ENCODE measurements at places on chromosomes 5 and 9.

GRCh38 chr9:77987081-77987656, 44.4 kb downstream of the GNAQ start:
- DNase-seq, result no peak

GRCh38 chr9:109880276-109881169, 100.5 kb downstream of the PALM2AKAP2 start:
- peak; percentile 7 for DNase-seq

DNA sequence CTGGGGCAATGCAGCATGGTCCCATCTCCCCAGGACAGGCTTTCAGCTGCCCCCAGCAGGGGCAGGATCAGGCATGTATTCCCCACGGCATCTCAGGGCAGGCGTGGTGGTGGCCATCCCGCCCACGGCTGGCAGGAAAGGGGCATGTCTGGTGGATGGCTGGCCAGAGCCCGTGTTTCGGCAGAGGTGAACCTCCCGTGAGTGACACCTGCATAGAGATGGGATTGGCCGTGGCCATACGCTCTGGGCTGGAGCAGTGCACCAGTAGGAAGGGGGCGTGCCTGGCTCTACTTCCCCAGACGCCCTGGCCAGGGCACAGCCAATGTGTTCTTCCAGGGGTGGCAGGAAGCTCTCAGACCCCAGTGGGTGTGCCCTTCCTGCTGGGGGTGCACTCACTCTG, 139.1 kb downstream of the ZNF354C start:
- no peak for DNase-seq

DNA sequence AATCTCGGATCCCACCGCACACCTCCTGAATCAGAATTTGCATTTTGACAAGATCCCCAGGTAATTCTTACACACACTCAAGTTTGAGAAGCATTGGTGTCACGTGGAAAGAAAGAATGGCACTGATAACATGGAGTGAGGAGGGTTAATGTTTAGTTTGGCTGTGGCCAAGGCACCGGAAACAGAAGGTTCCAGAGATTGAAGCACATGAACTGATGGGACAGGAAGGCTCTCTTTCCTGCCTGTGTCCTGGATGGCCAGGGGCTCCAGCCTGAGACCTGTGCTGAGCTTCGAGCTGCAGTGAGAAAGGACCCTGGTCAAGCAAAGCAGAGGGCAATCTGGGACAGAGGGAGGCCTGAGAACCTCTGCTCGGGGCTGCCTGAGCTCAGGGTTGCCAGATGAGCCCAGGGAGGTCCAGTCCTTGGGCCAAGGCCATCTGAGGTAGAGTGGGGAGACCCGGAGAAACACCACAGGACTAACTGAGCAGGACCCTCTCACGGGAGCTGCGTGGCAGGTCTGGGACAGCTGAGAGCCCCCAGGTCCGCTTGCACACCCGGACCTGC, 27.3 kb downstream of the AFAP1L1 start:
- DNase-seq, result no peak

DNA sequence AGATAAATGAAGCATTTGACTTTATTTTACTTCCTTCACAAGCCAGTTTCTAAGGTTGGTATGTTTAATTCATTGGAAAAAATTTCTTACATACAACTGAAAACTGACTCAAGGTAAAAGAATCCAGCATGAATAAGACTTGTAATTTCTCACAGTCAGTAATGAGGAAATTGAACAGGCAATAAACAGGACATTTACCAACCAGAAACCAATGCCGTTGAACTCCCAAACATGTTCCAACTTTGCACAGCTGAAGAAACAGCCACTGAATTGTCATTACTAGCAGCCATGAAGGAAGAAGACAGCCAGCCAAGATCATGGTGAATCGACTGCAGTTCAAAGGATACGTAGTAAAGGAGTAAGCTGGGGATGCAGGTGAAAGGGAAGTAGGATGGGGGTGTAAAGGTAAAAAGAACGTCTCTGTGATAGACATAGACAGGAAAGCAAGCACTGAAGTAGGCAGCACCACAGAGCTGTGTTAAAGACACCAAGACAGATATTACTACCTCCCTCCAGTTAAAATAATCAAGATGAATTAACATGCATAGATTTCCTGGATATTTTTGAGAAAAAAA, 21.3 kb upstream of the SLC12A2 start:
- DNase-seq, result no peak

GRCh38 chr9:13443346-13444244, 164.1 kb upstream of the MPDZ start:
- DNase-seq, result no peak

GRCh38 chr5:172683645-172684471, 42.8 kb downstream of the NEURL1B start:
- DNase-seq, result peak; percentile 67

- no peak for DNase-seq
These were observed 136.3 kb downstream of the TMEM232 start for GRCh38 chr5:110590187-110590586.

DNA sequence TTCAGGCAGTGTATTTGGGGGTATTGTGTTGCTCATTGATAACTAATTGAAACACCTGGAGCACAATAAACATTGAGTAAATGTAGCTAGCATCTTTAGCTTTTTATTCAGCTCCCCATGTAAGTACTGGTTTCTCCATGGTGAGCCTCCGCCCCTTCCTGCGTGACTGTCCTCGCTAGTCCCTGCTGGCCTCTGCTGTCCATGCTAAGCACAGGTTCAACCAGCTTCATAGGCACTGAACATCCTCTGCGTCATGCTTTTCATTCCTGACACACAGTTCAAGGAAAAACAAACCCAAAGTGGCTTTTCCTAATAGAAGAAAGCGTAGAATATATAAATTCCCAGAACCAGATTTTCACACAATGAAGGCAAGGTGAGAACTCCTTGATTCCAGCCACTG, 27.3 kb upstream of the DAP start:
- DNase-seq, result no peak

- no peak for DNase-seq
These were observed 60.6 kb upstream of the ABCA1 start for GRCh38 chr9:104988539-104988938.

DNA sequence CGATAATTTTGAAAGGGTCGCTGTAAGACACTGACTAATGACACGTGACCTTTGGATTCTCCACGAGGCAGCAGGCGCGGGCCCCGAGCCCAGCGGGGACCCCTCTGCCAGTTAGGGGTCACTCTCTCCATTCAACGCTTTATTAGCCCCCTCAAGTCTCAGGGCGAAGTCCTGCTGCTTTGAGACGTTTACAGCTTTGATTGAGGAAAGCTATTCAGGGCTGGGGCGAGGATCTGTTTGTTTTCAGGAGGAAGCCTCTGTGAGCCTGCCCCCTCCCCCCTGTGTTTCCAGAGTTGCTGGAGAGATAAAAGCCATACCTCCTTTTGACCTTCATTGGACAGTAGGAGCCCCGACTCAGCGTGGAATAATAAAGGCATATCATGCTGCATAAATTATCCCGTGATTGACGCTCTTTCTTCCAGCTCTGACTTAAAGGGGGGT, 31.4 kb upstream of the MSX2 start:
- no peak for DNase-seq

DNA sequence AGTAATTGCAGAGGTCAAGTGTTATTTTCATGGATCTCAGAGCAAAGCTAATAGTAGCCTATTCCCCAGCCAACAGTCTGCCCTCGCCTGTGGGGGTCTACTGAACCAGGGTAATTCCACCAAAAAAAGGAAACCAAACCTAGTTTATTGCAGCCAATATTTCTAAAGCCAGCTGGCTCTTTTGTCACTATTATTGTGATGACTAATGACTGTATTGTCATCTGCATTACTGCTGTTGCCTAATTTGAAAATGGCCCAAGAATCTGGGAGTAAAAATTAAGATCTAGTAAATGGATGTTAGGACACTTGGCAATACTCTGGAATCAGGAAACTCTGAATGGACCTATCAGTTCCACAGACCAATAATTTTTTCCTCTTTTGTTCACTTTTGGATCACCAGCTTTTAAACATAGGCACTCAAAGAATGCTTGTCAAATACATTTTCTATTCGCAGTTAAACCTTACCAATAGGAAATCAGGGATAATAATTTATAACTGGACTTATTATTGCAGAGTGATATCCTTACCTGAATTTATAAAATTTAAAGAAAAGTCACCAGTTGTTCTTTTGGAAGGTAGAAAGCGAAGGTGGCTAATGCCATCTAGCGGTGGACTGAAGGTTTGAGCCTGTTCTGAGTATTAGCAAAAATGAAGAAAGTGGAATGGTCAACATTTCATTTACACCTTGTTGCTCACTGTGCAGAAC, 69.2 kb downstream of the SYK start:
- peak; percentile 20 for DNase-seq

- no peak for DNase-seq
These were observed 59.7 kb downstream of the GGTA1 start for GRCh38 chr9:121439711-121440664.

DNA sequence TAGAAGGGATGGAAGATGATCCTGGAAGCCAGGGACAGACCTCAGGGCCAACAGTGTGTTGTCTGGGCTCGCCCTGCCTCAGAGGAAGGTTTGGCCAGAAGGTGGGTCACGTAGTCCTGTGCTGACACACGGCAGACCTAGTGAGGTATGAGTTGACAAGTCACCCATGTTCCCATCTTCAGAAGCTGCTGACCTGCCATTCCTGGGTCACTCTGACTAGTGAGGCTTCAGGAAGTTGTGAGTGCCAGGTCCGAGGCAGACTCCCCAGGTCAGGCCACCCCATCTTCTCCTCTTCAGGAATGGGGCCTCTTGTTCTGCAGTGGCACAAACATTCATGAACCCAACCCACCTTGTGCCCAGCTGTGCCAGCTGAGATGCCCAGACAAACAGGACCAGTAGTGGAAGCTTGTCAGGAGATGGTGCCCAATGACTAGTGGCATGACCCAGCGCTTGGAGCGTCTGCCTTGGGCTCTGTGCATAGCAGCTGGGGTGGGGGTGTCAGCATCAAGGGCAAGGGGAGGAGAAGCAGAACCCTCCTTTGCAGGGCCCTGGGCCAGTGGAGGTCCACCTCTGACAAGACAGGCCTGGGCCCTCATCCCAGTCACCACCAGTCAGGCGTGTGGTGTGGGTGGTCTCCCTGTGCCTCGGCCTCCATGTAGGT, 16.8 kb upstream of the ANGPTL2 start:
- no peak for DNase-seq

- DNase-seq, result no peak
These were observed 127.9 kb upstream of the PTGER4 start for GRCh38 chr5:40551496-40552491.

DNA sequence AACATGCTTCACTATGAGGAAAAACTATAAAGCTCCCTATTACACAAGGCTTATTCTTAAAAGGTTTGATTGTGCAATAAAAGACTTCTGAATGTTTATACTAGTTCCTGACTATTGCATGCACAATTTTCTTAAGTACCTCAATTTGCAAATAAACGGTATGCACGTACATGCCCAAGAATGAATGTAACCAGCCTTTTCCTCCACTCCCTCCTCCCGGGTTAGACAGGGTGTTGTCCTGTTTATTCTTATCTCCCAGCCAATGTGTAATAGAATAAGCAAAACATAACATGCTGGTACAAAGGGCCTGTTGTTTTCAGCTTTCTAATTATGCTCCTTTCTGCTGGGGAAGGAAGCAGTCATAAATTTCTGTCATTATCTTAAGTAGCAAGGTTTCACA, 79.1 kb downstream of the AOPEP start:
- DNase-seq, result no peak

GRCh38 chr9:113741886-113742854, 133.9 kb upstream of the ZNF618 start:
- DNase-seq, result no peak

DNA sequence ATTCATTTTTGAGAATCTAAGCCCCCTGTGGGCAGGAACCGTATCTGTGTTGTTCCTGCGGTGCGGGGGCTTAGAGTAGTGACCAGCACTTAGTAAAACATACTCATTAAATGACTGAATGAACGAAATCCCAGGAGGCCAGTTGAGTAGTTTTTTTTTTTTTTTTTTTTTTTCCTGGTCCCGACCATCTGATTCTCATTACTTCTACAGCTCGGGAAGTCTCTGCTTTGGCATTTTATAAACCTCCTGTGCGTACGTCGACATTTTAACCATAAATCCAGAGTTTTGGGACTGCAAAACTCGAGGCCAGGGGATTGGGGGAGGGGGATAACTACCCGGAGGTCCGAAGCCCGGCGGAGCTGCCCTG, 31.5 kb upstream of the SPRY4 start:
- DNase-seq, result no peak

GRCh38 chr5:129672006-129672405, 75.9 kb upstream of the MINAR2 start:
- DNase-seq, result no peak

DNA sequence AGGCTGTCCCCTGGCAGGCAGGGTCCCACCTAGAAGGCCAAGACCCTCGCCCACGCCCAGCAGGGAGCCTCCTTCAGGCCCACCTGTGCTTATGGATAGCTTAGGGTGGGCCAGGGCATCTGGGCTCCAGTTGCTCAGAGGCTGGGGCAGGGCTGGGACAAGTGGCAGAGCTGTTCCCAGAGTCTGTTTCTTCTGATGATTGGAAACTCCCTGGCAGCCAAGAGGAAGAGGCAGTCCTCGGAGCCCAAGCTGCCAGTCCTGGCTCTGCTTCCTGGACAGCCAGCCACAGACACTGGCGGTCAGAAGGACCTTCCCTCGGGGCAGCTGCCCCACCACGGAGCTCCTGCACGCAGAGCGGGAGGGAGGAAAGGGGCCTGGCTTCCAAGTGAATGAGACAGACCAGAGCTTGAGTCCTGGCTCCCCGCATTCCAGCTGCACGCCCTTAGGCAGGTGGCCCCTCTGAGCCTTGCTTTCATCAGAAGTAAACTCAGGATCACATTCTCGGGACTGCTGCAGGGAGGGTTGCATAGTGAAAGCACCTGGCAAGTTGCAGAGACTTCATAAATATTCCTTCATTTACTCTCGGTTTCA, 37.9 kb upstream of the GABRP start:
- no peak for DNase-seq

DNA sequence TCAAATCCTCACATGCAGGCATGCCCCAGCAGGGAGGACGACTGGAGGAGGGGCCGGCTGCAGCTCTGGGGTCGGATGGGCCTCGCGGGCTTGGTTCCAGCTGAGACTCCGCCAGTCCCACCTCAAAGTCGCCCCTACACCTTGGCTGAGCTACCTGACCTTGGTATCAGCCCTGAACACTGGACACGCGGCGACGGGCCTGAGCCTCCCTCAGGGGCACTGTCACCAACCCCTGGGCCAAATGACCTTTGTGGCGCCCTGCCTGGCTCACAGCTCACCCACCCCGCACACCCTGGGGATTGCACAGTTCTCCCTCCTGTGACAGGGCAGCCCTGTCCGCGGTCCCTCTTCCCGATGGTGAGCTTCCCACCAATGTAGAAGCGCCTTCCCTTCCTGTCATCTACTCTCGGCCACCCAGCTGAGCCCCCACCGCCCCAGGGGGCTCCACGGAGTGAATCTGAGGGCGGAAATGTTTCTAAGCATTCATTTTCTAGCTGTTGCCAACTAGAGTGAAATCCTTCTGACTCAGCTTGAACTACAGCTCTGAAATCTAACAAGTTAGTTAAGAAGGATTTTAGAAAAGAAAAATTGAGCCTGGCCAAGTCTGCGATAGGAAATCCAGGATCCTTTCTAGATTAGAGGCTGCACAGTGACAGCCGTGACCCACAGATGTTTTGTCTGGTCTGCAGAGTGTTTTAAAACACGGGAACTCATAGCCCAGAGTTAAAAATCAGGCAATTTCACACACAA, 138.9 kb upstream of the PHYKPL start:
- DNase-seq, result no peak
